ENCODE measurements at places on chromosomes 12 and 14.

GRCh38 chr14:56657604-56658003 is 78.0 kb downstream of the TMEM260 start:
- no peak for DNase-seq

DNA sequence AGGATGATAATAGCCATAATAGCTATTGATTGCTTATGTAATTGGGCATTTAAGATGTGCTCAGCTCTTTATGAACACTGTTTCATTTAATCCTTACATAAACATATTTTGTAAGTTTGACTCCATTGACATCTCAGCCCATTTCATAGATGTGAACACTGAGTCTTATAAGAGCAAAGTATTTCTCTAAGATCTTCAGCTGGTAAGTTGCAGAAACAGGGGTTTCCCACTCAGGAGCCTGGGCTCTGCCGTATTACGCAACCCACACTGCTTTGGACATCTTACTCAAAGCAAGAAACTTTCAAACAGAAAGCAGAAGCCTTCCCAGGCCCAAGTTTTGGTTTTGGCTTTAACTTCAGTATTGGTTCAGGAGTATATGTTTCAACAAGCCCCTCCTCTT is 705.1 kb downstream of the MED13L start:
- DNase-seq = no peak

GRCh38 chr12:48592591-48593086 is 22.8 kb upstream of the LALBA start:
- no peak for DNase-seq

DNA sequence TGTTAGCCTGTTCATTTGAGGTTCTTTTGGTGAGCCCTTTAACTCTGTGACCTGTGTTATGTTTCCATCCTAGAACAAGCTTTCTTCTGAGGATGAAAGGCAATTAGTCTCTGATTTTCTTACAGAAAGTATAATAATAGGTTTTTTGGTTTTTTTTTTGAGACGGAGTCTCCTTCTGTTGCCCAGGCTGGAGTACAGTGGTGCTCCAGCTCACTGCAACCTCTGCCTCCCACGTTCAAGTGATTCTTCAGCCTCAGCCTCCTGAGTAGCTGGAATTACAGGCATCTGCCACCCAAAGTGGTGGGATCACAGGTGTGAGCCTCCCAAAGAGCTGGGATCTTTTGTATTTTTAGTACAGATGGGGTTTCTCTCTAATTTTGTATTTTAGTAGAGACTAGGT is 52.7 kb upstream of the SYNE2 start:
- no peak for DNase-seq

Data from A549 (cell line).